ENCODE measurements at places on chromosomes 1 and 21. TPM values are rescaled to one million over a fixed set of nuclear protein-coding genes. Genes with fewer than 3 reads are reported as not detected.

The OR2T11 gene
- total RNA-seq = not detected

The PCAT6 gene
- total RNA-seq = 0.89 TPM

The OR2G6 gene
- not detected for total RNA-seq

The SLC19A2 gene
- total RNA-seq = 19.3 TPM

The KIF21B gene
- 0.59 TPM for total RNA-seq

The LYST gene
- total RNA-seq = 17.5 TPM

The TRABD2B gene
- 0.14 TPM for total RNA-seq

The ANGPTL3 gene
- not detected for total RNA-seq

The HLX gene
- 5.6 TPM for total RNA-seq

The C4BPA gene
- not detected for total RNA-seq

The PLA2G2D gene
- not detected for total RNA-seq

The DCDC2B gene
- not detected for total RNA-seq

The CHIT1 gene
- under 0.01 TPM for total RNA-seq

The SPATA1 gene
- total RNA-seq = 0.59 TPM

Data from smooth muscle cell of the umbilical artery (primary cell).